Hematopoietic multipotent progenitor cell treated with erythropoietin and hydrocortisone succinate and interleukin-3 and kit ligand, for 17 days (in vitro differentiated cells): ENCODE measurements at places on chromosomes 6 and 20.

DNA sequence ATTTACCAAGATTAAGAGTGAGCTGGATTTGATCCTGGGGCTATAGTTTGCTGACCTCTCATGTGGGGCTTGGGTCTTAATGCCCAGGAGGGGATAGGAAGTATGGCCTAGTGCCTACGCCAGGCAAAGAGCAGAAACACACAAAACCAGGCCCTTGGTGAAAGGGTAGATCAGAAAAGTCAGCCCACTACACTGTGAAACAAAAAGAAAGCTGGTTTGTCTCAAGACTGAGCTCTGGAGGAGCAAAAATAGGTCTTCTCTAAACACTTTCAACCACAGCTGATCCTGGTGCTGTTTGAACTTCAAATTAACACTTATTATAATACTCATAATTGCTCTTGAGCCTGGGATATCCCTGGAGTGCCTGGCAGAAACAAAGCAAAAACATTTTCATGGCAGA lies 75.1 kb upstream of the MAP7 start:
- DNase-seq, result no peak

DNA sequence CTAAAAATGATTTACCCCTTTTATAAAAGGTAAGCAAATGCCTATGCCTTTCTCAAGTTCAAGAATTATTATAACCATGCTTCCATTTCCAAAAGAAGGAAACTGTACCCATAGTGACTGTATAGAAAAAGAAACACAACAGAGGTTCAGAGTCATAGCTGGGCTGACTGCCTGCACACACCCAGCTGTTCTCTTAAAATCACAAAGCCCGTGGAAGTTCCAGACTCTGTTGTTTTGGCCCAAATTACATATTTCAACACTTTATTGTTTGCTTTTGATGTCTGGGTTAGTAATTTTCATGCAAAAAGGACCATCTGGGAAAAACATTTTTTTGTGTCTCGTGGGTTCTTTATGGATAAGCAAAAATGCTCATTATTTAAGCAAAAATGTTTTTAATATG lies 99.2 kb downstream of the LCA5 start:
- DNase-seq, result no peak

DNA sequence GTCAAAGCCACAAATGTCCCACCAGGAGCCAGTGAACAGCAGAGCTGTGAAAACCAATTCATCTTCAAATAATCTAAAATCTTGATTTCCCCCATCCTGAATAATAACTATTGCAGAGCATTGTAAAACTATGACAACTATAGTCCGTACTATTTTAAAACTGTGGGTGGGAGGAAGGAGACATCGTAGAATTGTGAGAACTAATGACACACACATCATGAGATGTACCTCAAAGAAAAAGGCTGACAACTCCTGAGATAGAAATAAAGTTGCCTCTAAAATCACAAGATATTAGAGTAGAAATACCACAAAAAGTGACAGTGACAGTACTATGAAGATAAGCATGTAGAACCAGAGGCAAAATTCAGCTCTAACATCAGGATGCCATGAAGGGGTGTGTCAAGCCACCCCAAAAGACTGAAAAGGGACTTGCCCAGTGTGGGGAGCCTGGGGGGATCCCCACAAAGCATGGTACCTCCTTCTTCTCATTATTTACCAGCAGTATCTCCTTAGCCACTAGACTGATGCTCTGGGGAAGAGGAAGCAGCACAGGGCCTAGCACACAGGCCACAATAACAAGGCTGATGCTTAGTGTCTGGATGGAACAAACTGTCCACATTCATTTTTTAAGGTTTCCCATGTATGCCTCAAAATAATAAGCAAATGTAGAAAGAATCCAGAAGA lies 13.4 kb downstream of the NAPB start:
- no peak for DNase-seq

GRCh38 chr6:137589067-137589848 lies 95.1 kb upstream of the OLIG3 start:
- no peak for DNase-seq

DNA sequence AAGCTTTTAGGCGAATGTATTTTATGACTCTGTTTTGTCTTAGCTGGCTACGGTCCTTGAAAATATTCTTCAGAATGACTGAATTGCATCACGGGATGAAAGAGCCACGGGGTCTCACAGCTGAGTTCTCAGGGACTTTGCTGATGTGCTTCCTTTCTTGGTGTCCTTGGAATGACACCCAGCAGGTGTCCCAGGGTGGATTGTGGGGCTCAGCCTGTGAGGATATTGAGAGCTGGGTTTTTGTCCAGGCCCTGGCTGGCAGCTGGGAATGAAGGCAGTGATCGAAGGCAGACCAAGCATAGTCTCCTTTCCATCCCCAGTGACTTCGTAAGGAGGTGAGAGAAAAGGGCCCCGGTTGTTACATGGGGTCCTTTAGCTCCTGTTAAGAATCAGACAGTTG lies 18.8 kb upstream of the MAPK13 start:
- DNase-seq, result no peak

- DNase-seq, result no peak
Observed at GRCh38 chr6:148967011-148967520, 220.2 kb downstream of the UST start.

GRCh38 chr6:105372142-105372848 lies 30.6 kb downstream of the PREP start:
- DNase-seq, result no peak

- no peak for DNase-seq
Observed at GRCh38 chr20:61949714-61950640, 115.7 kb downstream of the TAF4 start.

DNA sequence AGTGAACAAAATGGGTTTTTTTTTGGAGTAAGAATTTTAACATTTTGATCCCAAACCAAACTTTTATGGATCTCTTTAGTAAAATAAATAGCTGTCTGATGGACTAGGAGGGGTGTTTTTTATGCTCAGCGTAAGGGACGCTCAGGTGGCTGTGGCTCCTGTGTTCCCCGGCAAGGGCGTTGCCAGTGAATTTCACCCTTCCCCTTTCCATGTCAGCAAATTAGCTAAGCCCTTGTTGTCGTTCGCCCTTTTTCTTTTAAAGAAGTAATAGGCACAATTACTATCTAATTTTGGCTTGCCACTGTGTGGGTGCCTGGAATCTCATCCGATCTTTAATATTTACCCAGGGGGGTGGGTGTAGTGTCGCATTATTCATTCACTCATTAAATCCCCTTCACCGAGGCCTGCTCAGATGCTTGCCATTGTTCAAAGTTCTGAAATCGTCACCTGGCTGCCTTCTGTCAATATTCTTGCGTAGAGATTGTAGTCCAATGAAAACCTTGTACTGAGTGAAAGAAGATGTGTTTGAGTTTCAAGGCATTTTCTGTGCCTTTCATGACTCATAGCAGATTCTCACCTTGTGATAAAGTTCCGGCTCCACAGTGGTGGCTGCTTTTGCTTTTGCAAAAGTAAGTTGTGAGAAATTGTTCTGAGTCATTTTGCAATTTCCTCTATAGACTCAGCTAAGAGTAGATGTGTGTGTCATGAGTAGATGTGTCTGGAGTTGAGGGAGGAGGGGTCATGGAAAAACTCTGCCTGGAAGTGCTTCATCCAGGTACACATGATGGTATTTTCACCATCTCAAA lies 40.0 kb upstream of the CLDN20 start:
- DNase-seq, result no peak

DNA sequence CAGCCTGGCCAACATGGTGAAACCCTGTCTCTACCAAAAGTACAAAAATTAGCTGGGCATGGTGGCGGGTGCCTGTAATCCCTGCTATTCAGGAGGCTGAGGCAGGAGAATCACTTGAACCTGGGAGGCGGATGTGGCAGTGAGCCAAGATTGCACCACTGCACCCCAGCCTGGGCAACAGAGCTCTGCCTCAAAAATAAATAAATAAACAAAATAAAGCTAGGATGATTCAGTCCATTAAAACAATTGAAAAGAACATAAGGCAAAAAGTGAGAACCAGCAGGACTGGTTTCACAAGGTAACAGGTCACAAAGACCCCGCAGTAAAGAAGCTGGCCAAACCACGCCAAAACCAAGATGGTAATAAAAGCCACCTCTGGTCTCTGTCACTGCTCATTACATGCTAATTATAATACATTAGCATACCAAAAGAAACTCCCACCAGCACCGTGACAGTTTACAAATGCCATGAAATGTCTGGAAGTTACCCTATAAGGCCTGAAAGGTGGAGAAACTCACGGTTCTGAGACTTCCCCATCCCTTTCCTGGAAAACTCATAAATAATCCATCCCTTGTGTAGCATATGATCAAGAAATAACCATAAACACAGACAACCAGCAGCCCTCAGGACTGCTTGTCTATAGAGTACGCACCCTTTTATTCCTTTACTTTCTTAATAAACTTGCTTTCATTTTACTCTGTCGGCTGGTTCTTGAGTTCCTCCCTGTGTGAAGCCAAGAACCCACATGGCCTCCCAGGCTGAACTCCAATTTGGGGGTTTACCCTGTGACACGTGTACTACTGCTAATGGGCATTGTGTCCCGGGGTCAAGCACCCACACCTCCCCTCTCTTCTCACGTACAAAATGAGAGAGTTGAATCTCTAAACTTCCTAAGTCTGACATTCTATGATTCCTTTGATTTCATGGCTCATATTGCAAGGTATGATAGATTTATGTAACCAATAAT lies 10.2 kb downstream of the LAMA4 start:
- no peak for DNase-seq

DNA sequence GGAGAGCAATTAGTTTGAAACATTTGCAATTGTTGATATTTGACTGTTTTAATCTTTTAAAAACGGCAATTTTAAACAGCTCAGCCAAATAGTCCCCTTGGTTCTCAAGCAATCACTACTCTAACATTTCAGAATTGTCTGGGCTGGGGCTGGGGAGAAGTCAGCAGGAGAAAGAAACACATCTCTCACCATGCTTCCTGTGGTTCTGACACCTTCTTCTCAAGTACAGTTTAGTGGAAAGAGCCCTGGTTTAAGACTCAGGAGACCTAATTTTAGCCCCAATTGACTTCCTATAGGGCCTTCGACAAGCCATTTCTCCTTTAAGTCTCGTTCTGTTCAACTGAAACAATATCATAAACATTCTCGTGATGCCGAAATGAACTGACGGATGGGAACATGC lies 168.4 kb upstream of the CDYL start:
- DNase-seq, result no peak

DNA sequence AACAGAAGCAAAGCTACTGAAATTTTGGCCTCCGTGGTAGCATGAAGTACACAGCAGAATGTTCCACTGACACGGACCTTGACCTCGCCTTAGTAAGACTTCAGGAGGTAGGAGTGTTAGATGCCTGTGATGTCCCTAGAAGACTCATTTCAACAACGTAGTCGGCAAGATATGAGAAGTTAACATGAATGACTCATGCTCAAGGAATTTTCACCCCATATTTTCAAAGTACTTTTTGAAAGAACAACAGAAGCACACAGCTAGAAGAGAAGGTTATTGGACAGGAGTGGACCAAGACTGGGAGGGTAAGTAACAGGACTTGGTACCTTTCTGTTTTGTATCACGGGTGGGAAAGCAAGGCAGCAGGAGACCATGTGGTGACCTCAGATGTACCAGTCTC lies 78.0 kb downstream of the DZANK1 start:
- DNase-seq, result no peak

DNA sequence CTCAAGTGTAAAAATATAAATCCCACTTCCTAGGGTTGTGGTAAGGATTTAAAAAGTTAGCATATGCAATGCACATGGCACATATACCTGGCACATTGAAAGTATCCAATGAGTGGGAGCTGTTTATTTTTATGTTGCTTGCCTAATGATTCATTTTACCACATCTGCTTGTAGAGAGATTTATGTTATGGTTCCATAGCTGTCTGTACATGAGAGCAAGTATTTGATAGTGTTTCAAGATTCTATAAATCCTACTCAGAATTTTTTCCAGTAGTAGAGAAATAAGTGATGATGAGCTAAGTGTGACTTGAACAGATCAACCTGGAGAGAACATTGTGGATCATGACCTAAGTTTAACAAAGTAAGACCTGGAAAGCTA lies 125.3 kb upstream of the SPTLC3 start:
- no peak for DNase-seq

DNA sequence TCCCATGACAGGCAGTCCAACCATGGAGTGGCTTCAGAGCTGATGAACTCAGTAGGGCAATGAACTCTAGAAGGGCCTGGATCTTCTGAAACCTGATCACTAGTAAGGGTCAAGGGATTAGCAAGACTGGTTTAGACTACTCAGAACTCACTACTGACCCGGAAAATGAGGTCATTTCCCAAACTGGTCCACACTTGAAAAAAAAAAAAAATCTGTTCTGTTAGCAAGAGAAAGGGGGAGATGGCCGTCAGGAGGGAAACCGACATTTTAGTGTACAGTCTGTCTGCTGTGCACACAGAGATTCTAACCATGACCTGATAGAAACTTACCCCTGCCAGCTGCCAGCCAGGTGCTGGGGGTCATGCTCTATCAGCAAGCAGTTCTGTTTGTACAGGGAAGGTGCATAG lies 262.4 kb upstream of the AGPAT4 start:
- DNase-seq, result no peak

GRCh38 chr6:154111025-154111424 lies 72.0 kb downstream of the OPRM1 start:
- DNase-seq, result no peak

- no peak for DNase-seq
Observed at GRCh38 chr6:156889469-156889868, 112.3 kb downstream of the ARID1B start.

GRCh38 chr6:169940481-169941271 lies 189.3 kb downstream of the ERMARD start:
- DNase-seq, result no peak

DNA sequence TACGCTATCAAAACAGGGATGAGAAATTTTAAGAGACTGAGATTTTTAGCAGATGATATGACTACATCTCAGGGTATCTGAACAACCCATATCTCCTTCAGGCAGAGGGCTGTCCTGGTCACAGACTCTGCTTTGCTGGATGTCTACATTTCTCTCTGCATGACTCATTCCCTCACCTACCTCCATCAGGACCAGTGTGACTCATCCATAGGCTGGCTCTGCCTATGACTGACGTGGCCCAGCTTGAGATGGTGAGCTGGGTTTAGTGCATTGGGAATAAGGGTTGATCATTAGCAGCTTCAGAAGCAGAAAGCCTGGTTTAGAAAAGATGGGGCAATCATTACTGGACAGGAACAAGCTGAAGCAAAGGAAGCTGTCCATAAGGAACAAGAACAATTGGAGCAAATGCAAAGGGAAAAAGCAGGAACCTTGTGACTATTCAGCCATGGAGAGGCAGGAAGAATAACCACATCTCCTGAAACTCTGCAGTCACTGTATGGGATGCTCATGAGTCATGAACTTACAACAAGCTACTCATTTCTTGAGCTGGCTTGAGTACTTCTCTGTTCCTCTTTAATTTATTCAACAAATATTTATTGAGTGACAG lies 86.4 kb upstream of the CBLN4 start:
- no peak for DNase-seq
